ENCODE measurements at places on chromosomes 6 and 20.

GRCh38 chr6:75128878-75129570 lies 76.8 kb downstream of the COL12A1 start:
- DNase-seq = no peak

DNA sequence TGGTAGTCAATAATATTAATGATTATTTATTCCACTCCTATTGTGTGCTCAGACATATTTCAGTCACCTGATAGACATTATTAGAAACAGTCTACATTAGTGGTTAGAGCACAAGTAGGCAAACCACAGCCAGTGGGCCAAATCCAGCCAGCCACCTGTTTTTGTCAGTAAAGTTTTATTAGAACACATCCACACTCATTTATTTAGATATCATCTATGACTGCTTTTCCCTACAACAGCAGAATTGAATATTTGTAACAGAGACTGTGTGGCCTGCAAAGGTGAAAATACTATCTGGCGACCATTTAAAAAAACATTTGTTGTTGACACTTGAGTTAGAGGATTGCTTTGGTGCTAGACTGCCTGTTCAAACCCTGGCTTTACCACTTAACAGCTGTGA lies 220.0 kb upstream of the ZFP64 start:
- no peak for DNase-seq

- DNase-seq = no peak
These were observed 10.9 kb upstream of the SPDEF start for GRCh38 chr6:34566830-34567546.

- no peak for DNase-seq
These were observed 6.5 kb upstream of the ZSCAN9 start for GRCh38 chr6:28218312-28219248.

GRCh38 chr6:132199343-132199742 lies 201.9 kb downstream of the MOXD1 start:
- no peak for DNase-seq

DNA sequence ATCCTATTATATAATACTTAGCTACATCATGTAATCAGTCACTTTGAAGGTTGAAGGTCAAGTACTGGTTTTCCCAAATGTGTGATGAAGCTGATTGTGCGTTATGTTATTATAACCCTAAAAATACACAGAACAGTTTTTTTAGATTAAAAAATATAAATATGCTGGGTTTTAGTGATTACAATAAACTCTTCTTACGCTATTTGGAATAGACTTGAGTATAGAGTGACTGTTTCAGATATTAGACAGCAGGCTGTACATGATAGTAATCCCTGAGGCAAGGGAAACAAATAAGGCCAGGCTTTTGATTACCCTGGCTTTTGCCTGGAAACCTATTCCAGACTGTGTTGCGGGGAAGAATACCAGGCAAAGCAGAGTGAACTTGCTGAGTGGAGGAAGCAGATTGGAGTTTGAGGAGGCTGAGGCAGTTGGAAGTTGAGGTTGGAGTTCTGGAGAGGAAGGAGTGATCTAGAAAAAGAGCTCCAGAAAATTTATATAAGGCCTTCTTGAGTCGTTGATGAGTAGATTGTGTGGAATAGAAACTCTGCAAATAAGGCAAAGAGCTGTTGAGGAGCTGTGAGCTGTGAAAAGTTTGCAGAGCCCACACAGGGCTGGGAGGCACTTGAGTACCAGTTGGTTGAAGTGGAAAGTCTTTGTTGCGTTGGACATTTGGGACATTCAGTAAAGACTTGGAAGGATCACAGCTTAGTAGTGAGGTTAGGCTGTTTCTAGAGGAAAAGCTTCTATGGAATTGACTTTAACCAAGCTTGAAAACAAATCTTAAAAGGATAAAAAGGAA lies 26.4 kb downstream of the MAP3K4 start:
- no peak for DNase-seq

DNA sequence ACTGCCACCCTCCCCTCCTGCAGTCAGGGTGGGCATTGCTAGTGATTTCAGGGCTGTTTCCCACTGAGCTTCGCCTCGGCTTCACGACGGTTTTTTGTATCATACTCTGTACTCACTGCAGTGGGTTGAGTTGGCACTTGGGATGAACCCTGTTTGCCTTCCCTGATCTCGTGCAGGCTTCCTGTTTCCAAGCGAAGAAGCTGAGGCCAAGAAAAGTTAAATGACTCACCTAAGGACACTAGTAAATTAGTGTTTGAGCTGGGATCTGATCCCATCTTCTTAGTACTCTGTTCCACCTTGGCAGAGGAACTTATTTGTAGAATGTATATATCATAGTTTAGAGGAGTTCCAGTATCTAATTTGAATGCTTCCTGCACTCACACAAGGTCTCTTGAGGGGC lies 50.3 kb upstream of the VSTM2L start:
- no peak for DNase-seq

DNA sequence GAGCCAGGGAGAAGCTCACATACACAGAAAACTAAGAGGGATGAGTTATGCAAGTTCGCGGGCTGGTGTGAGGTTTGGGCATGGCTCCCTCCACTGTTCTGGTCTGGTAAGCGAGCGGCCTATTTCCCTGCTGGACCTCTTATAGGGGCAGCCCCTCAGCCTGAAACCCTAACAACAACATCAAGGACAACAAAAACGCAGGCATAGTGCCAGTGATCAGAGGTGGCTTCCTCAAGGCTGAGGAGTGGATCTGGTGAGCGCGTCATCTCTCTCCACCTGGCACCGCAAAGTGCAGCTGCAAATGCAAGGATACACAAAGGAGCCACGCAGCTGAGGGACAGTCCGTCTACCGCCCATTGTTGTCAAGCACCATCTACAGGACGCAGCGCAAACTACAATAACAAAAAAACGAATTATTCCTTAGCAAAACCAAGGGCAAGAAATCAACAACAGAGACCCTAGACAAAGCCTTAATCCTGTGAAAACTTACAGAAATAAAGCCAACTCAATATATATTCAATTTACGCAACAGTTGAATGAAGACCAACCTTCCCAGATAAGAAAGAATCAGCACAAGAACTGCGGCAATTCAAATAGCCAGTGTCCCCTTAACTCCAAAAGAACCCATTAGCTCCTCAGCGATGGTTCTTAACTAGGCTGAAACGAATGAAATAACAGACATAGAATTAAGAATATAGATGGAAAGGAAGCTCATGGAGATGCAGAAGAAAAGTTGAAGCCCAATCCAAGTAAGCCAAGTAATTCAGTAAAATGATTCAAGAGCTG lies 9.2 kb upstream of the DEFB110 start:
- DNase-seq = no peak

- DNase-seq = no peak
These were observed 103.3 kb downstream of the ANKS1A start for GRCh38 chr6:34992376-34992775.

DNA sequence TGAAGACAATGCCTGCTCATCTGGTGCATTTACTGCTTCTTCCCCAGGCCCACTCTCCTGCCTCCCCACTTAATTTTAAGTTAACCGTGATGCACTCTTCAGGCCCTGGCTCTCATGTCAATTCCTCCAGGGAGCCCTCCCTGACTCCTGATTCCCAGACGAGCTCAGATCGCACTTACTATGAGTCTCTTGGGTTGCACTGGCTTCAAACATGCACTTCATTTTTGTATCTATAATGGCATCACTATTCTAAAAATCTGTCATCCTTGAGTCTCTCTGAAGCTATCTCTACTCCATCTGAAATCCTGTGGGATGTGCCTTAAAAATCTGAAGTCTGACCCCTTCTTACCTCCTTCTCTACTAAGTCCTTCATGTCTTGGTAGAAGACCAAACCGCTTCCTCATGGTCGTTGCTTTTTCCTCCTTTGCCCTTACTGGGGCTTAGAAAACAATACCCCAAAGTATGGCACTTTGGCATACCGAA lies 24.7 kb downstream of the COX4I2 start:
- no peak for DNase-seq

DNA sequence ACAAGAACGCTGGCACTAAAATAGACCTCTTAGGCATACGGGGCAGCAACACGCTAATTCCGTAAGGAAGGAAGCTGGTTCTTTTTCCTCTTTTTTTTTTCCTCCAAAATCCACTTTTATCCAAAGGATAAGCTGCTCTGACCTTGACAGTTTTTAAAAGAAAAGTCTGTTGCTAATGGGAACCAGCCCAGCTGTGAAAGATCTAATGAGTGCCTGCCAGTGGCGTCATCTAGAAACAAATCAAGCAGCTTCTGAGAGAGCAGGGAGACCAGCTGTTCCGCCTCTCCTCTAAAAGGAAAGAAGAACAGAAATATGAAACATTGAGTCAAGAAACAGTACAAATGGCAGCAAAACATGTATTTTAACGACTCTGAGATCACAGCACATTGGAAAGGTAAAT lies 78.6 kb downstream of the FAXC start:
- no peak for DNase-seq

GRCh38 chr6:21905531-21905930 lies 312.0 kb downstream of the SOX4 start:
- no peak for DNase-seq

GRCh38 chr6:73710470-73710869 lies 14.5 kb downstream of the CD109 start:
- DNase-seq = no peak

DNA sequence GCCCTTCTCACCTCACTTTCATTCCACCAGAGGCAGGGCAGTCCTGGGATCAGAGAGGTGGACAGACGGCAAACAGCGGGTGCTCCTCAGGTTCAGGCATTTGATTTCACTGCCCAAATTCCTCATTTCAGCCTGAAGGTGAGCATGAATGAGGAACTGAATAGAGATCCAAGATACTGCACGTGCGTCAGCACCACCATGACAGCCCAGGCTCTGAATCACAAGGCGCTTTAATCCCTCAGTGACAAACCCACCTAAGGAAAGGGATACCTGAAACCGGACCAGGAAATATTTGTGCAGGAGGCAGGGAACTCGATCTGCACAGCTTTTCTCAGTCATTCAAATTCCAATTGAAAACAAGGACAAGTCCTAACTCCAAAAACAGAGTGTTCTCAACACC lies 174.8 kb upstream of the HEY2 start:
- no peak for DNase-seq

DNA sequence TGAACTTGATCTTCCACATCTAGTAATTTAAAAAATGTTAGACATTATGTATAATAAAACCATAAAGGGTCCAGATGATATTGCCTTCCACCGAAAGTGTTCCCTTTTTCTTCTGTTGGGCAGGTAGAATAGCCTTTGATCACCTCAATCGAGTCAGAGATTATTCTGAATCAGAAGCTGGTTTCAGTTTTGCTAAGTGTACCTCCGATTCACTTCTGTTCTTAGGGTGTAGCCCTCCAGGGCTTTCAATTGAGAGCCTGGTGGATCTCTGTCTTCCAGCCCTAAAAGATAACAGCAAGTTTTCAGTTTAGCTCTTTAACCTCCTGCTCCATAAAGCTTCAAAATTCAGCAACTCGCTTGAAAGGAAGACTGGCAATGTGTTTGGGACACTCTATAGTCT lies 21.1 kb upstream of the AIG1 start:
- DNase-seq = no peak

DNA sequence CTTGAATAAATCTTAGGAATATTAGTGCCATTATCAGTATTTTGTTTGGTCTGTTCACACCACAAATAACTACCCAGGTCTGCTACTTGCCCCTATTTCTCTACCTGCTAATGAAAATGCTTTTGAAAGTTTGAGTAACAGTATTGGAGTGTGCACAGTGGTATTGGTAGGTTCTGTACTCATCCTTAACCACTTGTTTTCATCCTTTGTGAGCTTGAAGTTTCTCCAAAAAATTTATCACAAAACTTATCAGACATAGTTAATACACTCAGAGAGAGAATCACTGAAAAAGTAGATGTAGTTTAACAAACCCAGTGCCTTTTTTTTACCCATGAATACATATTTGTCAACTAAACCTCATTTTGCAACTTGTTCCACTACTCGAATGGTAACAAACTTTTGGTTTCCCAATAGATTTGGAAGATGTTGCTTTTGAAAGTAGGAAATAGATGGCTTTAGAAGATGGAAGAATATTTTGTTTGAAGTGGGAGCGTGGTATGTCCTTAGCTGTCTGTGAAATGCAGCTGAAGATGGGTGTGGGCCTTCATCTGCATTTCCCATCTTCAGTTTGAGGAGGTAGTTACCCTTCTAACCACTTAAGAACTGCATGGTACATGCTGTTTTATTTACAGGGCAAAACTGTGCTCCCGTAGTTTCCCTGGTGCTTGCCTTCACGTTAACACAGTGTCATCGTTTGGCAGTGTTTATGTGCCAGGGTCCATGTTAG lies 9.0 kb downstream of the PTPN1 start:
- no peak for DNase-seq

GRCh38 chr6:1251198-1252155 lies 60.4 kb upstream of the FOXQ1 start:
- DNase-seq = no peak

- peak; percentile 52 for DNase-seq
These were observed 25.3 kb downstream of the BFSP1 start for GRCh38 chr20:17505636-17506517.

GRCh38 chr6:128574402-128574801 lies 54.0 kb upstream of the PTPRK start:
- no peak for DNase-seq

- DNase-seq = no peak
These were observed 5.6 kb upstream of the MBOAT1 start for GRCh38 chr6:20217891-20218290.

DNA sequence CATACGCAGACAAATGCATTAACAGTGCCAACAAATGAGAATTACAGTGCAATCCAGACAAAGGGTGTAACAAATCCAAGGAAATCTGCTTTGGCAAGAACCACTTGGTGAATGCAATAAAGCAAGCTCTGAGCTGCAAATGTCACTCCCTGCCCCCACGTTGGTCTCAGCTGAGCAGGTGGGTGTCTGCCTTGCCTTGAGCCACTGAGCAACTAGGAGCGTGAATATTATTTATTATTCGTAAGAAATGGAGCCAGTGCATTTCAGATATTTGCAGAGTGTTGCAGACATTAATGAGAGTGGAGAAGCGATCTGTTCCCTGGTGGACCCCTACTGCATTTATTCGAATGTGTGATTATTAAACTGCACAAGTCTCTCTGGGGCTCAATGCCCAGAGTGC lies 36.6 kb upstream of the F13A1 start:
- DNase-seq = no peak

- DNase-seq = no peak
These were observed 22.0 kb downstream of the ACSS1 start for GRCh38 chr20:25035921-25036320.

GRCh38 chr6:166553563-166554271 lies 32.8 kb downstream of the RAMACL start:
- DNase-seq = no peak

DNA sequence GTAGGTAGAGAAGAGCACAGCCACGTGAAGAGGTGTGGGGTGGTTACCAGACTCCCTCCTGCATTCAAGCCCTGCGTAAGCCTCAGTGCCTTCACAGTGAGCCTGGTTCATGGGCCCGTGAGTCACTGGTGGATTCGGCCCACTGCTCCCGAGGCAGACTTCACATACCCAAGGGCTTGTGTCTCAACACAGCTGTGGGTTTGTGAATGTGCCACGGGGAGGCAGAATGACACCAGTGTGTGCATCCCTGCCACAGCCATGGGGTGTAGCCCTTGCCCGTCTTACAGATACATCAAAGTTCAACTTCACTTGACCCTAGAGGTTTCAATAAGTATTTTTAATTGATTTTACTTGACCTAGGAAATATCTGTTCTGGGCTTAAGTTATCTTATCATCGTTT lies 108.5 kb downstream of the MAP3K4 start:
- DNase-seq = no peak

GRCh38 chr6:12977806-12978205 lies 261.2 kb downstream of the PHACTR1 start:
- no peak for DNase-seq

- no peak for DNase-seq
These were observed 7.7 kb upstream of the ZKSCAN8 start for GRCh38 chr6:28134015-28134414.

- DNase-seq = no peak
These were observed 20.1 kb downstream of the NSFL1C start for GRCh38 chr20:1446536-1446935.

GRCh38 chr20:43963872-43964791 lies 49.5 kb downstream of the TOX2 start:
- no peak for DNase-seq
